ENCODE measurements at places on chromosomes 16 and 17.

- DNase-seq, result peak; percentile 82
Observed at GRCh38 chr17:15944759-15945526, at the start of gene ADORA2B. Gene ADORA2B (plus strand): TSS chr17:15945130. CDS start chr17:15945249, 119 bp downstream.

DNA sequence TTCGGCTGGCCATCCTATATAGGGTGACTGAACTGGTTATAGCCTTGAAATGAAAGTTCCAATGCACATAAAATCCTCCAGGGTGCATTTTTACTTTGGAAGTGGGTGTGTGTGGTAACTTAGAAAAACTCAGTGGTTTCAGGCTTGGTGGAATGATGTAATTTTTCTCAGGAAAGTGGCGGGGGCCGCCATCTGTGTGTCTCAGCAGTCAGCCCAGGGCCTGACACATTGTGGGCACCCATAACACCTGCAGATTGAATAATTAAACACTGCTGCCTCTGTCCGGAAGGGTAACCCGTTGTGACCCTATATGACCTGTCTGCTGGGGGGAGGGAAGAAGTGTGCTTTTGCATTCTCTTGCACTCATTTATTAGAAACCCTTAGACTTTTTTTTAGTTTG, 2.2 kb upstream of the PDP2 start:
- no peak for DNase-seq

DNA sequence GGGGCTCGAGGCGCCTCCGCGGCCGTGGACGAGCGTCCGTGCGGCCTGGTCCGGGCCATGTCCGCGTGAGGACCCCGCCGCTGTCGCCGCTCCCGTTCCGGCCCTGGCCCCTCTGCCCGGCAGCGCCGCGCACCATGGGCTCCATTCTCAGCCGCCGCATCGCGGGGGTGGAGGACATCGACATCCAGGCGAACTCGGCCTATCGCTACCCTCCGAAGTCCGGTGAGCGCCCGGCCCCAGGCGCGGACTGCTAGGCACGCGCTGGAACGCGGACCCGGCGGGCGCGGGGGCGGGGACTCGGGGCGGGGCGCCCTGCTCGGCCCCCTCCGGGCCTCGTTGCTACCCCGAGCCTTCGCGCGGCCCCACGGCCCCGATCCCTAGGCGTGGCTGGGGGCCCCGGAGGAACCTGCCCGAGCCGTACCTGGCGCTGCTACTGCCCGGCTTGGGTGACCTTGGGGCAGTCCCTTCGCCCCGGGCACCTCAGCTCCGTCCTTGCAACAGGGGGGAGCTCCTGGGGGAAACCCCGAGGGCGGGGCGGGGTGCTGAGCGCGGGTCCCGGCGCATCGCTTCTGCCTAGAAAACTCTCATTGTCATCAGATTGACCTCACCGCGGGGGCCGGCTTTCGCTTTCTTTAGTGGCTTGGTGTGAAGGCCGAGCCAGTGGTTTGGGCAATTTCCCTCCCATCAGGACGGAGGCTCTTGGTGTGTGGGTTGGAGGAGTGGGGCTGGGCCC, 367 bp downstream of the MGRN1 start:
- DNase-seq, result peak; percentile 55

DNA sequence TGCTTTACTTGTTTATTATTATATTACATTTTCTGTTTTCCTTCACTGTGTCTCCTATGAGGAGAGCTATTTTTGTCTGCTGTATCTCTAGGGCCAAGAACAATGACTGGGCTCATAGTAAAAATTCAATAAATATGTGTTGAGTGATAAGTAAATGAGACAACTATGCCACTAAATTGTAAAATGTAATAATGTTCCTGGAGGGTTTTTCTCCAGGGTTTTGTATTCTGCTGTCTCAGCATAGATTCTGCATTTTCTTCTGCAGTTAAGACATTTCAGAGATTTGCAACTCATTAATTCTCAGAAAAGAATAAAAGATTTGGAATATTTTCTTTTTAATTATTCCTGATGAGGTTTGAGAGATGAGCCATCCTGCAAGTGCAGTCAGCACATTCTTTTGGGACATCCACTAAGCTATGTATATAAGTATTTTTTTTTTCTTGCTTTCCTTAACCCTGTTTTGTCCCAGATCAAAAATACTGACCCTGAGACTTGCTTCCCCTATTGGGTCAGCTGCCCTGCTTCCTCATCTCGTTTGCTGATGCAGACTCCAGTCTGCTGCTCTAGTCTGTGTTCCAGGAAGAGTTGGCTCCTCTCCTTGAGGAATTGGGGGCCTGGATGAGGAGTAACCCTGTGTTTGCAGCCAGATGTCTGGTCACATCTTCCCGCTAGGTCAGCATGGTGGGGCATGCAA, 122.9 kb downstream of the ABCA8 start:
- DNase-seq, result no peak

- DNase-seq, result no peak
Observed at GRCh38 chr16:27164352-27164751, 39.0 kb upstream of the KDM8 start.

- DNase-seq, result no peak
Observed at GRCh38 chr16:54696522-54696921, 234.1 kb upstream of the IRX5 start.

DNA sequence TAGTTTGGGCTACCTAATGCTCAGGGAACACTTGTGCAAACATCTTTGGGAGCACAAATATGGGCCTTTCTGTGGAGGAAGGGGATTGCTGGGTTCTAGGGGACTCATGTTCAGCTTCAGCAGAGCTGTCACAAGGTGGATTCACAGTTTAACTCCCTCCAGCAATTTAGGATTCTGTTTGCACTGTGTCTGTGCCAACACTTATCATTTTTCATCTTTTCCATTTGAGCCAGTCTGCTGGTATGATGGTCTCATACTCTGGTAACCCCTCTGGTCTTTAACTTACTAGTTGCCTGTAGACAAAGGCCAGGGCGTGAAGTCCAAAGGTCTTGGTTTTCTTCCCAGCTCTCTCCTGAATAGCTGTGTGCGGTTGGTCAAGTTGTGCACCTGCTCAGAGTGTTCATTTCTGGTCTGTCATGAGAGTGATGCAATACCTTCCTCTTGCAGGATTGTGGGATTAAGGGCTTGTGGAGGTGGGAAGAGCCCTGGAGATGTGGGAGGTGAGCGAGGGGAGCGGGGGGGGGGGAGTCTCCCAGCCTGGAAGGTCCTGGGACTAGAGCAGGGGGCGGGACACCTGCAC, 152.6 kb downstream of the CMIP start:
- no peak for DNase-seq

- peak; percentile 86 for DNase-seq
Observed at GRCh38 chr16:75377729-75378386, 55.4 kb downstream of the CFDP1 start.

DNA sequence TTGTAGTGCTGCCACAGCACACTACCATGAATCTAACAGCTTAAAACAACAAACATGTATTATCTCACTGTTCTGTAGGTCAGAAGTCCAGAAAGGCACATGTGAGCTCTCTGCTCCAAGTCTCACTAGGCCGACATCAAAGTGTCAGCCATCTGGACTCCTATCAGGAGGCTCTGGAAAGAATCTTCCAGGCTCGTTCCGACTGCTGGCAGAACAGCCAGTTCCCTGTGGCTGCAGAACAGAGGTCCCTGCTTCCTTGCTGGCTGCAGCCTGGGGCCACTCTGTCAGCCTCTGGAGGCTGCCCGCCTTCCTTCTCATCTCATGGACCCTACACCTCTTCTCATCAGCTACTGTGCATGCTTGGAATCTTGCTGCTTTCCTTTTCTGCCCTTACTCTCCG, 168.9 kb downstream of the CBLN1 start:
- DNase-seq, result no peak

GRCh38 chr16:3020247-3020603, at the start of gene TNFRSF12A:
Gene TNFRSF12A (plus strand): TSS chr16:3020368. CDS start chr16:3020398, 30 bp downstream.
- peak; percentile 91 for DNase-seq

- DNase-seq, result peak; percentile 92
Observed at GRCh38 chr16:81711657-81712319, 67.3 kb upstream of the PLCG2 start.

DNA sequence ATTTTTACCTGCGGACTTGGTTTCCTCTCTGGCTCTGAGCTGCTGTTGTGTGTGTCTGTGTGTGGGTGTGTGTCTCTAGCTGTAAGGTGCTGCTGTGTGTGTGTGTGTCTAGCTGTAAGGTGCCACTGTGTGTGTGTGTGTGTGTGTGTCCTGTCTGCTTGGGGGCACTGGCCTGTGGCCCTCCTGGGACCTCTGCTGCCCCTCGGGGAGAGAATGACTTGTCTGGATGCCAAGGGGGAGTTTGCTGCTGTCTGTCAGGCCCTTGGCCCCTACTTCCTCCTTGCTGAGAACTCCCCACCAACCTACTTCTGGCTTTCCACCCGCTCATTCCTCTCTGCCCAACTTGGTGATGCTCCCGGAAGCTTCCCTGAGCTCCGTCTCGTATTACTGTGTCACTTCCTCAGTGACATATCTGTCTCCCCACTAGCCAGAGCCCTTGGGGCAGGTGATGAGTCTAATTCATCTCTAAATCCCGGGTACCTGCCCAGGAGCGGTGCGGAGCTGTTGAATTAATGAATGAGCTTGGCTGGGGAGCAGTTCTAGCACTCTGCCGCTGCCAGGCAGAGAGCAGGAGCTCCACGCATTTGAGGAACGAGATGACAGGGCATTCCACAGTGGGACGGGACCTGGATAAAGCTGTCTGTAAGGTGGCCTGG, 3.5 kb upstream of the LASP1NB start:
- DNase-seq, result no peak

DNA sequence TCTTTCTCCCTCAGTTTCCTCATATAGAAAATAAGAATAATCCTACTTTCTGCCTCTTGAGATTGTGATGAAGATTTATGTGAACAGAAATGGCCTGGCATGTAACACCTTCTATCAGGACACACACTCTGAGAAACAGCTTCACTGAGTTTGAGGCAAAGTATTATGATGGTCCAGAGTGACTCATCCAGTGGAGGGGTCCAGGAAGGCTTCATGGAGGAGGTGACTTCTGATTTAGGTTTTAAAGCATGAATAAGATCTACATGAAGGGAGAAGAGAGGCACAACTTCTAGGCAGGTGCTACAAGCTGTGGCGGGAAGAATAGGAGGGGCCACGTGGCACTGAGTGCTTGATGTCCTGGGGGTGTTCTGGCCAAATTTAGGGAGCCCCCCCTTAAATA, 124.4 kb upstream of the SDK2 start:
- no peak for DNase-seq

- no peak for DNase-seq
Observed at GRCh38 chr16:21937336-21937829, 15.8 kb upstream of the UQCRC2 start.

GRCh38 chr16:58515125-58515870, at the start of gene SETD6:
Gene SETD6 (plus strand): TSS chr16:58515517. CDS start chr16:58515538, 21 bp downstream.
- peak; percentile 90 for DNase-seq

DNA sequence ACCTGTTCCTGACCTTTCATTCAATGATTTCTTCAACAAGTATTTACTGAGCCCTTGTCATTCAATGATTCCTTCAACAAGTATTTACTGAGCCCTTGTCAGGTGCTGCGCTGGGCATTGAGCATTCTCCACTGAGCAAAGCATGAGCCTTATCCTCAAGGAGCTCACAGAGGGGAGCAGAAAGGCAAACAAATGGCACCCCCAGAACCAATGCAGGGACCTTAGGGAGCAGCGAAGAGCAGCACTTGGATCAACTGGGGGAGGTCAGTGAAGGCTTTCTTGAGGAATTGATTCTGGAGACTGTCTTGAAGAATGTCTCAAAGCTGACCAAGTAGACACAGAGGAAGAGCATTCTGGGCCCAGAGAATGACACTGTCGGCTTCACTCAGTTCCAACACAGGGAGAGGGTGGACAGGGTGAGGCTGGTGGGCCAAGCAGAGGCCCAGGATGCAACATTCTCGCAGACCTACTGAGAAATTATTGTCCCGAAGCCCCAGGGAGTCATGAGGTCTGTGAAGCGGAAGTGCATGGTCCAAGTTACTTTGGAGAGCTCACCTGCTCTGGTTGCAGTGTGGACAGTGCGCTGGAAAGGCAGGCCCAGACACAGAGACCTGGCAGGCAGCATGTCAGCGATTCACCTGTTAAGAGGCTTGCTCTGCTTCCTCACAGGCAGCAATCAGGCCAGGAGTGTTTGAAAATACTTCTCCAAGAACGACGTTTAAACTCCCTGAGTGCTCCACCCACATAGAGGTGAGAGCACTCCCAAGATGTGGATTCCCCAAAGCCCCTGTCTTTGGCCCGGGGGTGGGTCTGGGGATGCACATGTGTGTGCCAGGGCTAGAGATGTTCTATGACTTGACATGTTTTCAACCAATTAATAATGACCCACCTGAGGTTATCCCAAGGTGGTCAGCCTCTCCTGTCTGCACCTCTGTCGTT, 3.2 kb upstream of the MPO start:
- no peak for DNase-seq

DNA sequence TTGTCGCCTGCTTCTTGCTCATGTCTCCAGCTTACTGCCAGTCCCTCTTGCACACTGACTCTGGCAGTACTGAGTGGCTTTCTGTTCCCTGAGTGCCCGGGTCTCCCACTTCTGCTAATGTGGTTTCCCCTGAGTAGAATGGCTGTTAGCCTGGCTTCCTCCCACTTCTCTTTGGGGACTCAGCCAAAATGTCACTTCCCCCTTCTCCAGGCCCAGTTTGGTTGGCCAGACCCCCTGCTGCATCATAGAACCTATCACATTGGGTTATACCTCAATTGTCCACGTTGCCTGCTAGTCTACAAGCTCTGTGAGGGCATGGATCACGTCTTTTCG, 304.4 kb downstream of the HS3ST3B1 start:
- DNase-seq, result no peak

GRCh38 chr17:38717139-38717745, 12.2 kb downstream of the MLLT6 start:
- no peak for DNase-seq

DNA sequence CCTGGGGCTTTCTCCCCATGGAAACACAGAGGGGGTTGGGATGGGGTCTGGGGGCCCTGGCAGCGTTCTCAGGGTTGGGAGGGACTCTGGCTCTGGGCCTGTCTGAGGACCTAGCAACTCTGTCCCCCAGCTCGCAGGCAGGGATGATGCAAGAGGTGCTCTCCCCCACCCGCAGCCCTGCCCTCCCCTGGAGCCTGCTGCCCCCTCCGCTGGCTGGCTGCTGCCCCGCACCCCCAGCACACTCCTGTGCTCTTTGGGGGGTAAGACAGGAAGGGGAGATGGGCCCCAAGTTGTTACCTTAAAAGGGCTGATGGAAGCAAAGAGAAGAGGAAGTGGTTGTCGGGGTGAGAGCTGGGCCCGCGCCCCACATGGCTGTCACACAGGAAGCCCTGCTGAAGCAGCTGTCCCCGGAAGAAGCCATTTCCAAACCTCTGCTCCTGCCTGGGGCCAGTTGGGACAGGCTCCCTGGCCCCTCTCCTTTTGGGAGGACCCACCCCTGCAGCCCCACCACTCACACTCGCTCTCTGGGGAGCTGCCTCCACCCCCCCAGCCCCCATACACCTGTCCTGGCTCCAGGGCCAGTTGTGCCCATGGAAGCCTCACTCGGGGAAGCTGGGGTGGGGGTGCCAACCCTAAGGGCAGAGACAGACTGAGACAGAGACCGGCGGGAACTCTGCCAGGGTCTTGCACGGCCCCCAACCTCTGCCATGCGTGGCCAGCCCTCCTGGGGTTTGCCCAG, 2.5 kb downstream of the CORO1A start:
- DNase-seq, result no peak

GRCh38 chr16:10441726-10442125, 55.9 kb downstream of the ATF7IP2 start:
- no peak for DNase-seq

All from AG08395 (cell line).